ENCODE measurements at places on chromosomes 4 and X. TPM values are rescaled to one million over a fixed set of nuclear protein-coding genes. Genes with fewer than 3 reads are reported as not detected.
A peak's percentile ranks its signal among the peaks of the same experiment; 100 is the strongest.

DNA sequence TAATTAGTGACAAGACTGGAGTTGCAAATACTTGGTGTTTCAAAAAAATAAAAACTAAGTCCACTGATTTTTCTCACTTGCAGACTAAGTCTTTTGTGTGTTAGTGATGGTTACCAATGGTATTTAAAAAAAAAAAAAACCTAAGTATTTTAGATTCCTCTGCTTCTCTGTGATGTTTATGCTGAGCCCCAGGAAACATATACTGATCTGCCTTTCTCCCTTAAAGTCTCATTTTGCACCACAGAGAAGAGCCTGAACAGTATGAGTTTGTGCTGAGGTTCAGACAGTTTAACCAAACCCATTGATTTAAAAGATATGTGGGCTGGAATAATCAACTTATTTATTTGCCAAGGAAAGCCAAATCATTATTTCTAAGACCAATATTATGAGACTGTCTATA is 1305.0 kb downstream of the PCDH18 start:
- no peak for DNase-seq

FREM3 gene
- polyA plus RNA-seq = 0.15 TPM

DNA sequence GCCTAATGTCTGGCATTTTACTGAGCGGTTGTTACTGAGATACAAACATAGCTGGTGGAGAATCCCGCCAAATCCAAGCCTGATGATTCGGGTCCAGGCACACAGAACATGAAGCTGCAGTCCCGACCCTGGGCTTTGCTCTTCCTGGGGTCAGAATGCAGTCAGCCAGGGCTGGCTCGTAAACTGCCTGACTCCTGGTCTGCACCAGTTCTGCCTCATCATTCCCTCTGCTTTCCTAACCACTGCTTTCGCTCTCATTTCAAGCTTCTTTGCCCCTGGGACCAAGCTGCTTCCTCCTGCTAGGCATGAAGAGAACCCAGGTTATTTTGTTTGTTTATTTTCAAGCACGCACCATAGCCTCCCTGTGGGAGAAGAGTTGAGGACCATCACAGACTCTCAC is 39.3 kb downstream of the GATB start:
- DNase-seq = no peak

GRCh38 chr4:108683479-108683878 is 33.1 kb downstream of the OSTC start:
- DNase-seq = peak; percentile 11

DNA sequence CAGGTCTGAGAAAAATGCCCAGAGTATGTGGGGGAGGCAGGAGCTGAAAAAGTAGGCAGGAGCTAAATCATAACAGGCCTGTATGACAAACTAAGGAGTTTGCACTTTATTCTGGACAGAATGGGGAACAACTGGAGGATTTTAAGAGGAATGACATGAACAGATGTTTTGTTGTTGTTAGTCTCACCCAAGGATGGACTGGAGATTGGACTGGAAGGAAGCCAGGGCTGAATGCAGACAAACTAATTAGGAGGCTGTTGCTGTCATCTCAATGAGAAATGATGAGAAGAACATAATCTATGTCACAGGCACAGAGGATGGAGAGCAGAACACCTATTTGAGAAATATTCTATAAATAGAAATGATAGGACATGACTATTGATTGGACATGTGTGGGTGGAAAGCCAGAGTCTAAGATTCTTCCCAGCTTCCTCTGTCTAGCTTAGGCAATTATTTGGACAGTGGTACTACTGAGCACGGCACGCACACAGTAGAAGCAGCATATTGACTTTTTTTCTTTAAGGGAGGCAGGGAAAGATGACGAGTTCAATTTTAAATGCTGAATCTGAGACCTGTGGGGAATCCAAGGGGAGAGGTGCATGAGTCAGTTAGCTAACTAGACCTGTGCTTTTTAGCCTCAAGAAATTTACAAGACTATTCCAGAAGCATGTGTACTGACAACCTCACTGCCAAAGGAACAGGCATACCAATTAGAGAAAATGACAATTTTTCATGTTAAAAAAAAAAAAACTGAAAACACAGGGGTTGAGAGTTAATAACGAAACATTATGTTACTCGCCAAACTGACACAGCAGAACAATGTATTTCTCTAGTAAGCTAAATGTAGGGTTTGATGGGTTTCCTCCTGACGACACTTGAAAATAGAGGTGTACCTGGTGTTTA is 963 bp upstream of the USO1 start:
- no peak for DNase-seq

DNA sequence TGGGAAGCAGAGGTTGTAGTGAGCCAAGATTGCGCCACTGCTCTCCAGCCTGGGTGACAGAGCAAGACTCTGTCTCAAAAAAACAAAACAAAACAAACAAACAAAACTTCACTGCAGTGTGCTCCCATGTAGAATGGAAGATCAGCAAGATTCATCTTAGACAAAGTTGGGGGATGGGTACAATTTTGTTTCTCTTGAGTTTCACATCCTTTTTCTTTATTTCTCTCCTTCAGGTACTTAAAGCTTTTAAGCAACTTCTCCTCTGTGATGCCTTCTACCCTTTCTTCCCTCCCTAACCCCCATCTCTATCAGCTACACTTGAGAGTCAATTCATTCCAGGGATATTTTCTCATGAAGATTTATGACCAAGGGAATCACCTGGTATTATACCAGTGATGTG is 15.5 kb upstream of the RBBP7 start:
- no peak for DNase-seq

ARHGAP4 gene
- polyA plus RNA-seq = 21.5 TPM

P2RY4 gene
- polyA plus RNA-seq = 0.25 TPM

GRCh38 chr4:80360900-80361299 is 25.4 kb downstream of the CFAP299 start:
- DNase-seq = no peak

- no peak for DNase-seq
Observed at GRCh38 chrX:9301836-9302235, 163.0 kb upstream of the TBL1X start.

GRCh38 chr4:627347-628125 is 2.2 kb downstream of the PDE6B start:
- DNase-seq = no peak

GRCh38 chr4:169103966-169104412 is 93.9 kb upstream of the CBR4 start:
- DNase-seq = no peak

DNA sequence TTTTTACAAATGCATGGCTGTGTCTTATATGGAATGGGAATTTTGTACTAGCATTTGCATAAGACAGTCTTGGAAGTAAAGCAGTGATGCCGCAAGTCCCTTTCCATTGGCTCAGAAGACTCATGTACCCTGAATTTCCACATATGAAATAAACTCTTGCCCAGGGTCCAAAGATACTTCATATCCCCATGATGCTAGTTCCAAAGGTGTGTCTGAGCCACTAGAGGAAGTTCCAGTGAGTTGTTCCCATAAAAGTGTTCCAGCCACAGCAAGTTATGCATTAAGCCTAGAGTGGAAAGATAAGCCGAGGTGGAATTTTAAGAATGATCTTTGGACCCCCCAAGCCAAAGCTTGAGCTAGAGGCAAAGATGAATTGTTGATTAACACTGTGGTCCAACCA is 9.3 kb upstream of the CEP135 start:
- DNase-seq = no peak

MRPL1 gene
- polyA plus RNA-seq = 64.3 TPM

ATP8A1 gene
- polyA plus RNA-seq = 7.1 TPM

DNA sequence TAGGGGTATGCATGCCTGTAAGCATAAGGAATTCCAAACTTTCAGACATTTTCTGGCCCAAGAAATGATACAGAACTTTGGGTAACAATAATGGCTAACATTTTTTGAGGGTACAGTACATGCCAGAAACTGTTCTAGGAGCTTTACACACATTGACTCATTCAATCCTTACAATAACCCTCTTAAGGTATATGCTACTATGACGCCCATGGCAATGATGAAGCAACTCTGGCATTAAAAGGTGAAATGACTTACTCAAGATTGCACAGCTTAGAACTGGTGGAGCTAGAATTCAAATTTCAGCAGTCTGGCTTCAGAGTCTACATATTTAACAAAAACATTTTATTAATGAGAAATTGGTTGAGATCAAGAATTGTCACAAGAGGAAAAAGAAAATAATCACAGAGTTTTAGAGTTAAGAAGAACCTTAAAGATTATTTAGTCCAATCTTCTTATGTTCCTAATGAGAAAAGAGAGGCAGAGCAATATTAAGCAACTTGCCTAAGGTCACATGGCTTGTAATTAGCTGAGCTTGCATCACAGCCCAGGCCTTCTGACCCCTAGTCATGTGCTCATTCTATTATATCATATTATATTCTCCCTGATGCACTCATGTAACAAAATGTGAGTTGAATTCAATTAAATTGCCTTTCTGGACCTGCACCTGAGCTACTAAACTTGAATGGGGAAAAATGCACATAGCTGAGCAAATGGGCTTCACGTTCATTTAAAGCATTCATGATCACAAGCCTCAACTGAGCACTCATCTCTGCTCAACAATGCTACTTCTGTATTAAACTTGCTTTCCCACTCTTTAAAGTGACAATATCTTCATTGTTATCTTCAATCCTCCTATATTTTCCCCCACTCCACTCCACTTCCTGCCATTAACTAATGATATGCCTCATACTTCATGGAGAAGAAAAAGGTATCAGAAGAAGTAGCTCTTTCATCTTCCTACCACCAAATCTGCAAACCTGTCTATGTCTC is 73.2 kb downstream of the ENOX2 start:
- no peak for DNase-seq

- DNase-seq = no peak
Observed at GRCh38 chr4:126991965-126992364, 640.8 kb upstream of the INTU start.

- DNase-seq = no peak
Observed at GRCh38 chr4:156336511-156336910, 382.8 kb upstream of the CTSO start.

F11 gene
- not detected for polyA plus RNA-seq

ZFP92 gene
- polyA plus RNA-seq = 0.90 TPM

- no peak for DNase-seq
Observed at GRCh38 chr4:891747-892146, 40.4 kb downstream of the GAK start.

LUZP4 gene
- polyA plus RNA-seq = not detected

All from forelimb muscle (tissue), 1 donor.